ENCODE measurements at places on chromosomes 13 and 19.

DNA sequence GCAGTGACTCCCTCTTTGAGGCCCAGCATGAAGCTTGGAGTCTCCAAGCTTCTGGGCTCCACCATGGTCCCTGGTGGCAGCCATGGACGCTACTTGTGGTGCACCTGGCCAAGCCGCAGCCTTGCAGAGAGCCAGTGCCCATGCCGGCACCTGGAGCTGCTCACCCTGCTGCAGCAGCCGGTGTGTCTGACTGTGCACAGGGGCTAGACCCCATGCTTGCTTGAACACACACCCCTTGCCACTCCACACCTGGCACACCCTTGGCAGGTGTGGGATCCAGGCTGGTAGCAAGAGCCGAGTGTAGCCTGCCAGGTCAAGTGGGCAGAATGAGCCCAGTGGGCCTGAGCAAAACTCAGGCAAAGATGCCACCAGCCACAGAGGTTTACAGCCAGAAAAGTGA lies 18.6 kb upstream of the MLLT1 start:
- DNase-seq, result no peak
- H3K4me1 ChIP-seq, result no peaks in the 10 kb centered on the region
- no peaks in the 10 kb centered on the region for H3K36me3 ChIP-seq

GRCh38 chr19:4575267-4576015 lies 16.0 kb upstream of the SEMA6B start:
- peak overlapping the region; percentile 60 for H3K27ac ChIP-seq
- H3K27me3 ChIP-seq, result peaks cover 44% of the 10 kb centered on the region
- no peaks in the 10 kb centered on the region for H3K4me1 ChIP-seq
- no peaks in the 10 kb centered on the region for H3K36me3 ChIP-seq

DNA sequence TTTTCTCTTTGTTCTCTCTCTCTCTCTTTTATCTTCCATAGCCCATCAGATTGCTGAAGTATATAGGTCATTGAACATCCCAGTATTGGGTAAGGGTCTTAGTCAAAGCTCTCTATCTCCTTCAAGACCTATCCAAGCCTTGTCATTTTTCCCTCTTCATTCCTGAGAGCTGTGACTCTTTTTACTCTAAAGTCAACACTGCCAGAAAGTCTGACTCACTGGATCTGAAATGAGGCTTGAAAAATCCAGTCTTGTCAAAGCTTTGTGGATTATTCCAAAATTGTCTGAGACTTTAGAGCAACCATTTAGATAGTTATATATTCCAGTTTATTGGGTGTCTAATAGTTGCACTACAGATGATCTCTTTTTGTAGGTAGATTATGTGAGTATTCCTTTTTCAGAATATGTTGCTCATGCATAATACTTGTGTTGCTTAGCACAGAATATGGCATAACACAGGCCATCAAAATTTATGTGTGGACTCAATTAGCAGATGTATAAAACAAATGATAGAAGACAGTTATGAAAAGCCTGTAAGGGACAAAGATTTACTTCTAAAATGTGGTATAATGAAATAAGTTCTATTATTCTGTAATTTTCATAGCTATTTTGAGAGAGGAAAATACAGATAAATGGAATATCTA lies 389.3 kb upstream of the PCDH9 start:
- no peak for DNase-seq
- H3K4me3 ChIP-seq, result no peak overlapping the region
- no peaks in the 10 kb centered on the region for H3K27me3 ChIP-seq
- H3K27ac ChIP-seq, result no peak overlapping the region
- no peaks in the 10 kb centered on the region for H3K36me3 ChIP-seq

DNA sequence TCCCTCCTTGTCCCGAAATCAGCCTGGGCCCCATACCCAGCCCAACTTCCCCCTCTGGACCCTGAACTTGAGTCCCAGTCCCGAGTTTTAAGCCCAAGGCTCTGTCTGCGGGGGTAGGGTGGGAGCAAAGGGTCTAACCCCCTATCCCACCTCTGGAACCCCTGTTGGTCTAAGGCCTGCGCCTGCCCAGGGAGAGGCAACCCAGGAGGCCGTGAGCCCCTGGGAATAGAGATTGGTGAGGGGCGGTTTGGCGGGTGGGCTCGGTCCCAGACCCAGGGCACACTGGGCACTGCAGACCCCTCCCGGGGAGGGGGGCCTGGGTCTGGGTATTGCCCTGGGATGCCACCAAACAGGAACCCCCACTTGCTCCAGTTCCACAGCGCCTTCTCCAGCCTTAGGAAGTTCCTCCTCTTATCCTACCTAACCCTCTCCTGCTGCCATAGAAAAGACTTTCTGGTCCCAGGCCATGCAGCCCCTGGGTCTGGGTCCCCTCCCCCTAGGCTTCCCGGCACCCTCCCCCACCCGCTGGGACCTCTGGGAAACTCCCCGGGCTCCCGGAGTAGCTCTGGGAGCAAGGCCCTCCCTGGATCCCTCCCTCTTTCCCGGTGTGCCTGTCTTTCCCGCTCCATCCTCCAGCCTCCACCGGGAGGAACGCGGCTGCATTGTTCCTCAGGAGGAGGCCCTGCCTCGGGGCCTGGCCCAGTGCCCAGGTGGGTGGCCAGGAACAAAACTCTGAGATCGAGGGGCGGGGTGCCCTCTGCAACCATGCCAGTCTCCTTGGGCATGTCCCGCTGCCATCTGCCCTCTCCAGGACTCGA lies 33.6 kb upstream of the NANOS3 start:
- H3K27ac ChIP-seq, result peak overlapping the region; percentile 100
- peak; percentile 92 for DNase-seq
- H3K36me3 ChIP-seq, result no peaks in the 10 kb centered on the region

GRCh38 chr19:27736225-27736624 lies 1476.7 kb downstream of the UQCRFS1 start:
- H3K27ac ChIP-seq, result no peak overlapping the region
- no peaks in the 10 kb centered on the region for H3K36me3 ChIP-seq
- DNase-seq, result no peak
- H3K27me3 ChIP-seq, result no peaks in the 10 kb centered on the region
- H3K4me3 ChIP-seq, result no peak overlapping the region
- H3K4me1 ChIP-seq, result no peaks in the 10 kb centered on the region

DNA sequence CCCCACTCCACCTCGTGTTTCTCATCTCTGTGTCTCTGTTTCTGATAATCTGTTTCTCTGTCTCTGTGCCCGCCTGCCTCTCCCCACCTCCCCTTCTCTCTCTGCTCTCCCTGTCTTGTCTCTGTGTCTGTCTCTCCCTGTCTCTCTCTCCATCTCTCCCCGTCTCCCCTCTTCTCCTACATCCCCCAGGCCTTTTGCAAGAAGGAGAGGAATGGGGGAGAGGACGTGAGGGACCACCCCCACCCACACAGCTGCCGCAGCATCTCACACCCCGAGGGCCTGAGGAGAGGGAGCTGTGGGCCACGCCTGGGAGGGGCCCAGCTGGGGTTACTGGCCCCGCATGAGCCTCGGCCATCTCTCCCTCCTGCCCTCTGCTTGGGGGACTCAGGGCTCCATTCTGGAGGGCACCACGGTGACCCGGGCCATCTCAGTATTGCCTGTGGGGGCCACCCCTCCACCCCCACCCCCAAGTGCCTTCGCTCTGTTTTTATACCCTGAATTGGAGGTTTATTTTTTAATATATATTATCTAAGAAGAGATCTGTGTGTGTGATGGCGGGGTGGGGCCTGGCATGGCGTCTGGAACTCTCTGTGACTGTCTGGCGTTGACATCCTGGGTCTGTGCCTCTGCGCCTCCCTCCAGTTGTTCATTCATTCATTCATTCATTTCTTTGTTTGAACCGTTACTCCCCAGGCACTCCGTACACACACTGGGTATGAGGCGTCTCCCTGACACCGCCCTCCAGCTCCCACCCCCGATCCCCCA lies 21.2 kb downstream of the ERFL start:
- H3K27ac ChIP-seq, result no peak overlapping the region
- H3K36me3 ChIP-seq, result peaks cover 17% of the 10 kb centered on the region
- H3K27me3 ChIP-seq, result no peaks in the 10 kb centered on the region
- no peaks in the 10 kb centered on the region for H3K4me1 ChIP-seq

DNA sequence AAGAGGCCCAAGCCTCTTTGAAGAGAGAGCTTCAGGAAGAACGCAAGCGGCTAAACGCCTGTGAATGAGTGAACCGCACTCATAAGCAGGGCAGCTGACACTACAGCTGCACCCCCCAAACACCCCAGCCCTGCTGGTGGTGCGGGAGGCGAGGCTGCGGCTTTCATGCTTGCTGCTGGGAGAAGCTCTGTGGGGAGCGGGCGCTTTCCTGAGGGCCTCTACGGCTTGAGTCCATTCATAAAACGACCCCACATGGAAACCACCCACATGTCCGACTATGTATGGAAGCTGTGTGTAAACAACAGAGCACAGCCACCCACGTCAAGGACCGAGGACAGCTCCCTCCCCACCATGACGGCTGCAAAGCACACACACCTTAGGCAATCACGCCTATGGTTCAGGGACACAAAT lies 5.5 kb downstream of the AP3D1 start:
- H3K4me3 ChIP-seq, result no peak overlapping the region
- no peaks in the 10 kb centered on the region for H3K36me3 ChIP-seq
- H3K27me3 ChIP-seq, result no peaks in the 10 kb centered on the region
- no peak for DNase-seq
- no peak overlapping the region for H3K27ac ChIP-seq

GRCh38 chr13:77222000-77222690 lies 104.7 kb downstream of the MYCBP2 start:
- no peaks in the 10 kb centered on the region for H3K27me3 ChIP-seq
- no peak for DNase-seq
- no peaks in the 10 kb centered on the region for H3K36me3 ChIP-seq
- no peak overlapping the region for H3K27ac ChIP-seq

DNA sequence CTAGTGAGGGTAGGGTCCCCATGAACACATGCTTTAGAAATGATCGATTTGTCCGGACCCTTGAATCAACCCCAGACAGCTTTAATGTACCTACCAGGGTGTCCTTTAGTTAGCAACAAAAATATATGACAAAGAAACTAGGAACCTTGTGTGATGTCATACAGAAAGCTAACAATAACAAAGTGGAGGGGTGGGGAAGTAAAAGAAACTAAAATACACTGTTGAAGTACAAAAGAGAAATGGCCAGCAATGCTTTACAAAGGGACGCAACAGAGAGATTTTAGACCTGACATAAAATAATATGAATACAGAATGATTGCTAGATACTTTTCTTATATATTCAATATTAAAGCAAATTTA lies 40.0 kb downstream of the DZIP1 start:
- H3K27ac ChIP-seq, result peak overlapping the region; percentile 87
- peaks cover 7% of the 10 kb centered on the region for H3K4me1 ChIP-seq
- DNase-seq, result no peak
- H3K36me3 ChIP-seq, result no peaks in the 10 kb centered on the region
- no peak overlapping the region for H3K4me3 ChIP-seq

GRCh38 chr13:32259116-32259515 lies 56.0 kb downstream of the ZAR1L start:
- H3K27ac ChIP-seq, result no peak overlapping the region
- H3K27me3 ChIP-seq, result no peaks in the 10 kb centered on the region
- H3K4me1 ChIP-seq, result no peaks in the 10 kb centered on the region
- H3K4me3 ChIP-seq, result no peak overlapping the region

DNA sequence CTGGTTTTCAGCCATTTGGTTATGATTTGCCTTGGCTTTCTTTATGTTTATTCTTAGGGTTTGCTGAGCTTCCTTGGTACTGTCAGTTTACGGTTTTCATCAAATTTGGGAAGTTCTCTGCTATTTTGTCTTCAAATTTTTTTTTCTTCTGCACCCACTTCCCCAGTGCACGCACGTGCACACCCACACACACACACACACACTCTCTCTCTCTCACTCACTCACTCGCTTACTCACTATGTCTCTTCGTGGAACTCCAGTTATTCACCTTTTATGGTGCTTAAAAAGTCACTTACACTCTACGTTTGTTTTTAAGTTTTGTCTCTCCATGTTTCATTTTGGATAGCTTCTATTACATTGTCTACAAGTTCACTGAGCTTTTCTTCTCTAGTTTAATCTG lies 7.1 kb downstream of the AKAP11 start:
- H3K4me1 ChIP-seq, result no peaks in the 10 kb centered on the region
- no peaks in the 10 kb centered on the region for H3K36me3 ChIP-seq
- H3K4me3 ChIP-seq, result no peak overlapping the region
- H3K27ac ChIP-seq, result no peak overlapping the region
- no peak for DNase-seq
- H3K27me3 ChIP-seq, result no peaks in the 10 kb centered on the region

DNA sequence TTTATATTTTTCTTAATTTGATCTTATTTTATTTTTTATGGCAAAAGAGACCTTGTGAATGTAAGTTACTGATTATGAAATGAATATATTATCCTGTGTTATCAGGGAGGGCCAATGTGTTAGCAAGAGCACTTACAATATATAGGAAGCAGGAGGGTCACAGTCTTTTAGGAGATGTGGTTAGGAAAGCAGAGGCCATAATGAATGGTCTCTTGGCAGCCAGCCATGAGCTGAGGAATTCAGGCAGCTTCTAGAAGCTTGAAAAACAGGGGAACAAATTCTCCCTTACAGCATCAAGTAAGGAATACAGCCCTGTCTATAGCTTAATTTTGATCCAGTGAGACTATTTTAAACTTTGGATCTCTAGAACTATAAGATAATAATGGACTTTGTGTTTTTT lies 2374.6 kb downstream of the PCDH9 start:
- H3K4me3 ChIP-seq, result no peak overlapping the region
- no peaks in the 10 kb centered on the region for H3K4me1 ChIP-seq
- no peak for DNase-seq
- H3K27ac ChIP-seq, result no peak overlapping the region
- no peaks in the 10 kb centered on the region for H3K36me3 ChIP-seq

DNA sequence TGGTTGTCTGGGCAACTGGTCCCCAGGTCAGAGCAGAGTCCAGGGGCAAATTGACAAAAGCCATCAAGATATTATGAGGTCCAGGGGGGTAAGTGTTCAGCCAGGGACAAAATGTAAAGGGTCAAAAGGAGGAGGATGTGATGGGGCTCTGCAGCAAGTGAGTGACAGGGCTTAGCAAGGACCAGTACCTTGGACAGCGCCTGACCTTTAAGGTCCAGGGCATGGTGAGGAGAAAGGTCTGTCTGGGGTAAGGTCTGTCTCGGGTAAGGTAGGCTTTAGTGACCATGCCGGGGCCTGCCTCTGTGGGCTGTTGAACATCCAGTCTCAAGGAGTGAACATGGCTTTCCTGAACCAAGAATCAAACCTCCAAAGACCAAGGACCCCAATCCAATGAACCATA lies 6.3 kb upstream of the ZNF358 start:
- H3K36me3 ChIP-seq, result no peaks in the 10 kb centered on the region
- no peak overlapping the region for H3K27ac ChIP-seq
- no peaks in the 10 kb centered on the region for H3K4me1 ChIP-seq

All from breast epithelium (tissue), 4 donors.